ENCODE measurements at places on chromosomes 2 and 18.
A peak's percentile ranks its signal among the peaks of the same experiment; 100 is the strongest.

DNA sequence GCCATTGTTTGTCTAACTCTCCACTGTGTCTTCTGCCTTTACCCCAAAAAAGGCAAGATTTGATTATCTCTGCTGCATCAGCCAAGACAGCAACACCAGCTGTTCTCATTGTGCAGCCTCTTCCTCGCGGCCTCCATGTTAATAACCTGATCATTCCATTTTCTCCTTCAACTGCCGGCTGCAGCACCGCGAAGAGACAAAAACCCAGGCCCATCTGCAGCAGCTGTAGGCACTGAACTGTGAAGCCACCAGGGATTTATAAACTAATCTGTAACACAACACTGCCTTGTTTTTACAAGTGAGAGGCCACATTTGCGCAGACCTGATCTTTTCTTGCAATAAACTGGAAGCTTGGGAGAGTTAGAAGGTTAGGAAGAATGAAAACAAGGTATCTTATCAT is 147.8 kb downstream of the SATB2 start:
- ATAC-seq: no peak

DNA sequence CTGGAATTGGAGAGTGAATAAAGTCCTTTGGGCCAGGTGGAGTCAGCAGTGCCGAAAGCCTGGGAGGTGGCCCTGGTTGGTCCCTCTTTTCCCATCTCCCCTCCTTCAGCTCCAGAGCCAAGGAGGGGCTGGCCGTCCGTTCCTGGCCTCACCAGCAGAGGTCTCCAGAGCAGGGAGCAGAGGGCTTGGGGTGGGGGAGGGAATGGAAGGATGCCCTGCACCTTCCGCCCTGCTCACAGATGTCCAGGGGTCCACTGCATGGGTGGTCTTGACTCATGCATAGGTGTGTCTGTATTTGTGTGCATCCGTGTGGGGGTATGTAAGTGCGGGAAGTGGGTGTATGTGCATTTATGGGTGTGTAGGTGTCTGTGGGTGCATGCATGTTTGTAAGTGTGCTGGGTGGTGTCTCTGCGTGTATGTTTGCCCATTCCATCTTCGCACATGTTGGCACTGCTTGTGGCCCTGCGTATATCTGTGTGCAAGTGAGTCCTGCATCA is 201.8 kb downstream of the ZFP36L2 start:
- ATAC-seq: peak; percentile 43

- ATAC-seq: peak; percentile 56
Measured at GRCh38 chr2:119517433-119517832, 6.8 kb downstream of the SCTR start.

DNA sequence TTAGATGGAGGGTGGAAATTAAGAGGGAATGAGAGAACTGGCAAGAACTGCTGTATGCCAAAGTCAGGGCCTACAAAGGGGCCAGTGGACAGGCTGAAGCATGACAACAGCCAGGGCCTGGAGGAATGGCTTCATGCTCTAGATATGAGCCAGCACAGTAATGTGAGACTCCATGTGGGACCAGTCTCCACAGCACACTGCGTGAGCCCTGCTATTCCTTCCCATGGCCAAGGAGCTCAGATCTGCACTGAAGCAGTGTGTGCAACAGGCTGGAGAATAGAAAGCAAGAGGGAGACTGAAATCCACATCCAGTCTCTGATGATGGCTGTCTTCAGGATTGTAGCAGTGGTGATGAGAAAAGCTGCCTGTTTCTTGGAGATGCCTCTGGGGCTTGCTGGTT is 162.8 kb downstream of the TPGS2 start:
- ATAC-seq: peak; percentile 49

DNA sequence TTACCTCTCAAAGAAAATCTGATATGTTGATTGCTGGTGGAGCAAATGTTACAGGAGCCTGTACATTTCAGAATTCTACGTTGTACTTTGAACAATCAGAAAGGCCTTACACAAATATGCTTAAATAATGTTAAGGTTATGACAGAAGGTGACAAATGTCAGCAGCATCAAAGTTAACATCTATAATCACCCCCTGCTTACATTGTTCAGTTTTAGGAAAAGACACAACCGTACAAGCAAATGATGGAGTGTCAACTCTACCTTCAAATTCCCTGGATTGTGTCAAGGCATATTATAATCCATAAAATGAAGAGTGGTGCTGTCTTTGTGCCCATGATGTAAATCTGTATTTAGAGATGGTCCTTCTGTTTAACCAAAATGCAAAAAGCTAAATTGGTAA is 465.5 kb downstream of the ARHGAP15 start:
- no peak for ATAC-seq

- no peak for ATAC-seq
Measured at GRCh38 chr2:229419158-229419557, 148.1 kb upstream of the PID1 start.

DNA sequence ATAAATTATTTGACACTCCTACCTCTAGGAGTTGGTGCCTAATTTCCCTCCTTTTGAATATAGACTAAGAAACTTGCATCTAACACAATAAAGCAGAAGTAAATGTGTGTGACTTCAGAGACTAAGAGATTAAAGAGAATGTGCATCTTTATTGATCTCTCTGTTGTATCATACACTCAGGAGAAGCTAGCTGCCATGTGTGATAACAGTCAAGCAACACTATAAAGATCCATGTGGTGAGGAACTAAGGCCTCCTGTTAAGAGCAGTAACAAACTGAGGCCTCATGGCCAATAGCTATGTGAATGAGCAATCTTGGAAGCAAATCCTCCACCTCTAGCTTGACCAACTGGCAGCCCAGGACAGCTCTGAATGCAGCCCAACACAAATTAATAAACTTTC is 3.4 kb downstream of the FANCL start:
- ATAC-seq: no peak

DNA sequence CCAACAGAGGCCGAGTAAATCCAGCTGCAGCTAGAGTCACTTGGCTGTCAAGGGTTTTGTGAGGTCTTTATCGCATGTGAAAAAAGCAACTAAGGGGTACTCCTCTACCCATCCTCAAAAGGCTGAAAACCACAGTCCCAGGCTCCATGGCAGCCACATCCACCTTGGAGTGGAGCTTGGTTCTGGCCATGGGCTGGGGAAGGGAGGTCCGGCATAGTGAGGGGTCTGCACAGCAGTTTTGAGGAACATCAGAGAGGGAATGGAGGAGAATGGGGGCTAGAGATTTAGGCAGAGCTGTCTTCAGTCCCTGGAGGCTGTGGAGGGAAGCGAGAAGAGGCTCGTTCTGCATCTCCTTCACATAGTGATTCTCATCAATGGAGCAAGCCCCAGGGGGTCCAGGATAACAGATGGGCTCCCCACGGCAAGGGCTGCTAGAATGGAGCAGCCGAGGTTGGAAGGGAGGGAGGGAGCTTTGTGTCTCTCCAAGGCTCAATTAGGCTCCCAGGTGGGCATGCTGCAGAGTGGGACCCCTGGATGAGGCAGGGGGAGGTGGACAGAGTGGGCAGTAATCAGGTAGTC is 21.0 kb downstream of the MROH2A start:
- ATAC-seq: no peak

DNA sequence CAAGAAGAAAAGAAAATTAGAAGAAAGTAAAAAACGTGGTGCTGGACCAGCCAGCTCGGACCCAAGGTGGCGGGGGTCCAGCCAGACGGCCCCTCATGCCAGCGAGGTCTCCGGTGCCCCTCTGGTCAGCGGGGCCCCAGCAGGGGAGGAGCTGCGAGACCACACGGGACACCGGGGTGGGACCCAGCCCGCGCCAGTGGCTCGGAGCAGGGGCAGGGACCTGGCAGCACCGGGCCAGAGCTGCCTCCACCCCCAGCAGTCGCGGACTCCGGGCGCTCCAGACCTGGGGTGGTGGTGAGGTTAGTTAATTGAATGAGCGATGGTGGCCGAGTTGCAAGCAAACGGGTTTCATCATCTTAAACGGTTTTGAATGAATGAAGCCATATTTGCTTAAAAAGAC is 289.9 kb upstream of the MC4R start:
- ATAC-seq: no peak

- no peak for ATAC-seq
Measured at GRCh38 chr2:168215813-168216212, 31.6 kb downstream of the STK39 start.

GRCh38 chr2:216118474-216118873 is 9.3 kb downstream of the XRCC5 start:
- ATAC-seq: no peak

DNA sequence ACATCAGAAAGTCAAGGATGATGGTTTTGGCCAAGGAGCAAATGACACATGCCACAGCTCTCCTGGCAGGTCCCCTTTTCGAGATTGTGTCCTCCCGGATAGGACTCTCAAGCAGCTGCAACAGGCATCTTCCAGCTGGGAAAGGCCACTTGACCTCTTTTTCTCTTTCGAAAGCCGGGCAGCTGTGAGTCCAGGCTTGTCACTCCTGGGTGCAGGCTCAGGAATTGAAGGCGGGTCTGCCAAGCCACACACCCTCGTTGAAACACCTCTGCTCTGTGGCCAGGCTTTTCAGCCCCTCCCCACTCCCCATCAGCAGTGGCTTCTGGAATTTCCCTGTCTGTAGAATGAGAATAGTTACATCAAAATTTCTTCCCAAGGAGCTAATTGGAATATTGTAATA is 98.0 kb downstream of the CCDC138 start:
- no peak for ATAC-seq

DNA sequence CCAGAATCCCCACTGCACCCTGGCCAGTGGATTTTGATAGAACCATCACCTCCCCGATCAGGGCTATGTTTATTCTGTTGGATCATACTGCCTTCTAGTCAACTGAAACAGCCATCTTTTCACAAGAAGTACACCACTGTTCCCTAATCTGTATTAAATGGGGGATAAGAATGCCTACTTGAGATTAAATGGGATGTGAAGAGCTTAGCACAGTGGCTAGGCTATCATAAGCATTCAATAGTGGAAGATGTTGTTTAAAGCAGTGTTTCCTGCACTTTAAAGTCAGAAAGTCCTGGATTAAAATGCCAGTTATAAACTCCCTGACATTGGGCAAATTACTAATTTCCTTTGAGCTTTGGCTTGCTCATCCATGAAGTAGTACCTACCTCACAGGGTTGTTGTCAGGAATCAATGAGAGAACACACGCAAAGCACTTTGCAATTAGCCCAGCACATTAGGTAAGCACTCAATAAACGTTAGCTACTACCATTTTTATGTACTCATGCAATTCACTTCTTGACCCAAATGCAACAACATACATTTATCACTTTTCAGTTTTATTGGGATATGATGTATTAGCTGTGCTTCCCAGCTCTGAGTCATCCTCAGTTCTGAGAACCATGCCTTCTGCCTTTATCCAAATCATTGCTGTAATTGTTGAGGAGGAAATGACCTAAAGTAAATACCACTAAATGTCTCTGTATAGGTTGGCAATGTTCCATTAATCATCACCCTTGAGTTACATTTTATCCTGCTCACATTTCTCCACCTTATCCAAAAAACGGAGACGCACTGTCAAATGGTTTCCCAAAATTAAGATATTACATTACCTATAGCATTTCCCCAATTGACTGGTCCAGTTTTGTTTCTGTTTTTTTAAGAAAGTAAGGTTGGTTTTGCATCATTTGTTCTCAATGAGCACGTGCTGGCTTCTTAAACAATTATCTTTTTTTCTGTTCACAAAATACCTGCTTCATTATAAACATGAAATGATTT is 2.1 kb downstream of the TMEM247 start:
- ATAC-seq: no peak

GRCh38 chr2:57990118-57990725 is 56.4 kb upstream of the VRK2 start:
- no peak for ATAC-seq

- peak; percentile 78 for ATAC-seq
Measured at GRCh38 chr2:227163485-227163997, 464 bp downstream of the COL4A4 start.

- peak; percentile 54 for ATAC-seq
Measured at GRCh38 chr2:85501248-85501647, 37.7 kb upstream of the MAT2A start.

- no peak for ATAC-seq
Measured at GRCh38 chr2:201237486-201238123, 22.7 kb upstream of the CASP8 start.

- no peak for ATAC-seq
Measured at GRCh38 chr2:102061286-102061699, 69.5 kb downstream of the IL1R2 start.

- no peak for ATAC-seq
Measured at GRCh38 chr2:44774826-44775492, 166.5 kb upstream of the SIX3 start.

DNA sequence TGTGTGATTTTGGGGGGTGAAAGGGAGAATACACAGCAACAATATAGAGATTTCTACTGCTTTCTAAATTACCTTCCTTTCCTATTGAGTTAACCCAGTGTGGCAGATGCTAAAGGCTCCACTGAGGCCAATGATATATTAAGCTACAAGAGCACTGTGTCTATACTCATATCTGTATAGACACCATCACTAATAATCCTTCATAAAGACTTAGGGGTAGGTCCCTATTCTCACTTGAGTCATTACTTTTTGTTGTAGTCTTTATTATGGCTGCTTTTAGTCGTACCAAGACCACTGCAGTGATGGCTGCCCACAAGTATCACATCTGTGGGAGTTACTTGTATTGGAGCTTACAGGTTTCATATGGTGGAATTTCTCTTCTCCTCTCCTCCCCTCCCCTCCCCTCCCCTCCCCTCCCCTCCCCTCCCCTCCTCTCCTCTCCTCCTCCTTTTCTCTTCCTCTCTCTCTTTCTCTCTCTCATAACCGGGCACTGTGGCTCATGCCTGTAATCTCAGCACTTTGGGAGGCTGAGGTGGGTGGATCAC is 637.6 kb downstream of the ADCYAP1 start:
- no peak for ATAC-seq

- no peak for ATAC-seq
Measured at GRCh38 chr2:12151716-12152115, 405.3 kb downstream of the LPIN1 start.

- ATAC-seq: no peak
Measured at GRCh38 chr18:79542876-79543750, 136.5 kb upstream of the CTDP1 start.

- ATAC-seq: no peak
Measured at GRCh38 chr2:105391763-105392662, 6.8 kb downstream of the FHL2 start.

DNA sequence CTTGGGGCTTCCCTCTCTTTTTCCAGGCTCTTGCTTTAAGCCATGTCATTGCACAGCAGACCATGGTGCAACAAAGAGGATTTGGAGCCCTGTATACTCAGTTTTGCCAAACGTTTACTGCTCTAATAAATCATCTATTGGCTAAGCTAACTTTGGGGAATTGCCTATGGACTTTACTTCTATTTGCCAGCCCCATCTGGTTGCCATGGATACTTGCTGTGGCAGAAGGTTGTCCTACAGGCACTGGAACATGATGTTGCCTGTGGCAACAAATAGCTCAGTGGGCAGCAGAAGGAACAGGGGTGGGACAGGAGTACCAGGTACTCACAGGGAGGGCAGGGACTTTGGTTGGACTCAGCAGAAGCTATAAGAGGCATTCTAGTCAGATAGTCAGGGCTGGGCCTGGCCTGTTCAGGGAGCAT is 129.7 kb downstream of the CCDC85A start:
- no peak for ATAC-seq

DNA sequence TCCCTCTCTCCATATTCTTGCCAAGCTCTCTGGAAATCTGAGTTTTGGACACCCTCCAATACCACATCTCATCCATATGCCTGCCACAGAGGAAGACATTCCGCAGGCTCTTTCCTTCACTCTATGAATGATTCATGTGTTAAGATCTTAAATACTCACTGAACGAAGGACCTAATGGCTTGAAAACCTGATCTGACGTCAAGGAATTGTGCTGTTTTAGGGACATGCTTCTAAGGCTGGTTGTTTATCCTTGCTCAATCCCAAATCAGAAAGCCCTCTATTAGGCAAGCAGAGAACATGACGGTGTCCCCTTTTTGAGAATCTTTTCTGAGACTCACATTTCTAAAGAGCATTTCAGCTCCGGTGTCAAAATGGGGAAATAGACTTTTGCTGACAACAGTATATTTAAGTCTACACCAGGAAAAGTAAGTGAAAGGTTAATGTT is 83.7 kb upstream of the GALNT5 start:
- no peak for ATAC-seq

Data from stimulated activated memory B cell treated with anti-CD40 and anti-IgM and Interleukin-4, amounts not matched to agents 10 μg/mL and 1 μg/mL and 100 μg/mL, for 72 hours (primary cell).